ENCODE measurements at places on chromosomes 16 and 17. TPM values are rescaled to one million over a fixed set of nuclear protein-coding genes. Genes with fewer than 3 reads are reported as not detected.

Gene ADAT1
- 42.3 TPM for total RNA-seq

Gene MRPL12
- total RNA-seq = 9.1 TPM

GRCh38 chr17:32487473-32488176, 832 bp downstream of the CDK5R1 start:
- peak overlapping the region; percentile 83 for H3K4me3 ChIP-seq
- H3K27me3 ChIP-seq = no peaks in the 10 kb centered on the region
- H3K4me1 ChIP-seq = peaks cover 10% of the 10 kb centered on the region
- no peak overlapping the region for H3K27ac ChIP-seq
- no peaks in the 10 kb centered on the region for H3K36me3 ChIP-seq

Gene TBC1D26
- total RNA-seq = not detected

Gene HOXB4
- 0.65 TPM for total RNA-seq

GRCh38 chr17:43987131-43988021, 17.0 kb upstream of the NAGS start:
- no peak overlapping the region for H3K27ac ChIP-seq
- no peaks in the 10 kb centered on the region for H3K27me3 ChIP-seq
- no peak for DNase-seq
- peaks cover 8% of the 10 kb centered on the region for H3K4me1 ChIP-seq

DNA sequence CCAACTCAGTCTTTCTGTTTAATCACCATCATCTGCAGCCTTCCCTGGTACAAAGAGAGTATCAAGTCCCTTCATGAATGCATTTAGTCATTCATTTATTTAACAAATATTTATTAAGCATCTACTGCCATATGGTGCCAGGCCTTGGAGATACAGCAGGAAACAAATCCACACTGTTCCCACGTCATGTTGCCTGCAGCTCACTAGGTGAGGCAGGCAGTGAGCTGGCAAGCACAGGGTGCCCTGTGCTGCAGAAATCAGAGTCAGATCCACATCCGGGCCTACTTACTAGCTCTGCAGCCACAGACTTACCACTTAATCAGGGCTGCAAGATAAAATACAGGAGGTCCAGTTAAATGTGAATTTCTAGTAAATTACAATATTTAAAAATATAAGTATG, 38.5 kb upstream of the CES5A start:
- peaks cover 3% of the 10 kb centered on the region for H3K4me1 ChIP-seq
- no peaks in the 10 kb centered on the region for H3K27me3 ChIP-seq
- no peaks in the 10 kb centered on the region for H3K36me3 ChIP-seq
- H3K27ac ChIP-seq = no peak overlapping the region

GRCh38 chr16:20763461-20764232, at the start of gene ACSM3:
TSS of gene ACSM3 (plus strand) at chr16:20764014. CDS start at chr16:20770035, 6,021 bp downstream.
- no peaks in the 10 kb centered on the region for H3K36me3 ChIP-seq
- peak; percentile 43 for DNase-seq
- no peaks in the 10 kb centered on the region for H3K27me3 ChIP-seq
- H3K4me3 ChIP-seq = peak within 1 kb of the TSS; percentile 55
- H3K4me1 ChIP-seq = peaks cover 25% of the 10 kb centered on the region

Gene KRTAP2-3
- not detected for total RNA-seq

Gene EIF4A3
- total RNA-seq = 35.1 TPM

DNA sequence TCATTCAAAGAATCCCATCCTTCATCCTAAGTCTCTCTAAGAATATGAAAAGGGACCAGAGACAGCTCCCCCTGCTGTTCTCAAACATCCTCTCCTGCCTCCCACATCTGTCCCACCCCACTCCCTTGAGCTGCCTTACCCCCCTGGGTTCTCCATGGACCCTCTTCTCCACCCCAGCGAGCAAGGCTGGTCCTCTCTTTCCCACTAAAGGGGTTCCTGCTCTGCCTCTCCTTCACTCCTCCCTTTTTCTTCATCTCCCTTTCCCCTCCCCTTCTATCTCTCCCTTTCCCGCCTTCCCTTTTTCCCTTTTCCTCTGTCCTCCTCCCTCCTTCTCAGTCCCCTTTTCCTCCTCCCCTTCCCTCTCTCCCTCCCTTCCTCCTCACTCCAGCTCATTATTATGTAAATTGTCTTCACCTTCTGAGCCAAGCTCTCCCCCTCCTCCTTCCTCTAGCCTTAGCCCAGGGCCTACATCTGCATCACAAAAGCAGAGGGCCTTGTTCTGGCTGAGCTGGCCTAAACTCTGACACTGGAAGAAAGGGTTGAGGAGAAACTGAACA, 90.0 kb downstream of the GNAO1 start:
- no peaks in the 10 kb centered on the region for H3K27me3 ChIP-seq
- H3K36me3 ChIP-seq = peaks cover 6% of the 10 kb centered on the region
- no peak for DNase-seq
- H3K27ac ChIP-seq = no peak overlapping the region

- no peaks in the 10 kb centered on the region for H3K27me3 ChIP-seq
- H3K36me3 ChIP-seq = no peaks in the 10 kb centered on the region
- no peak for DNase-seq
- H3K4me3 ChIP-seq = no peak overlapping the region
These were observed 120.3 kb downstream of the AATF start for GRCh38 chr17:37069087-37069486.

Gene C1QTNF1
- total RNA-seq = 0.56 TPM

GRCh38 chr16:2815299-2815771, 1.7 kb upstream of the PRSS21 start:
- H3K4me1 ChIP-seq = no peaks in the 10 kb centered on the region
- H3K27ac ChIP-seq = no peak overlapping the region
- H3K27me3 ChIP-seq = no peaks in the 10 kb centered on the region

DNA sequence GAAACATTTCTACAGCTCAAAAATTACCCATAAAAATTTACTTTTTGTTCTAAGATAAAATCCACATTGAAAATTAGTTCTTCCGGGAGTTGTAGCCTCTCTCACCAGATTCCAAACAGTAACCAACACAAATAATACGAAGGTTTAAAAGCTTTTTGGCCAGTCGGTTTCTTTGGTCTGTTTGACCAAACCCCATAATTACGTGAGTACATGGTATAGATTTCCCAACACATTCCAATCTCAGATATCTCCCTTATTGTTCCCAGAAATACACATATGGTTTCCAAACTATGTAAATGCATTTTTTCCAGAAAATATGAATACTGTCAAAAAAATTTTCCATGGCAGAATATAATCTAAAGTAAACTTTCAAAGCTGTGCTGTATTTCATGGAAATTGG, 722.0 kb downstream of the KCNJ2 start:
- no peak overlapping the region for H3K27ac ChIP-seq
- H3K4me1 ChIP-seq = no peaks in the 10 kb centered on the region
- H3K27me3 ChIP-seq = no peaks in the 10 kb centered on the region
- H3K4me3 ChIP-seq = no peak overlapping the region
- no peaks in the 10 kb centered on the region for H3K36me3 ChIP-seq
- no peak for DNase-seq

Gene CACNG5
- total RNA-seq = not detected

DNA sequence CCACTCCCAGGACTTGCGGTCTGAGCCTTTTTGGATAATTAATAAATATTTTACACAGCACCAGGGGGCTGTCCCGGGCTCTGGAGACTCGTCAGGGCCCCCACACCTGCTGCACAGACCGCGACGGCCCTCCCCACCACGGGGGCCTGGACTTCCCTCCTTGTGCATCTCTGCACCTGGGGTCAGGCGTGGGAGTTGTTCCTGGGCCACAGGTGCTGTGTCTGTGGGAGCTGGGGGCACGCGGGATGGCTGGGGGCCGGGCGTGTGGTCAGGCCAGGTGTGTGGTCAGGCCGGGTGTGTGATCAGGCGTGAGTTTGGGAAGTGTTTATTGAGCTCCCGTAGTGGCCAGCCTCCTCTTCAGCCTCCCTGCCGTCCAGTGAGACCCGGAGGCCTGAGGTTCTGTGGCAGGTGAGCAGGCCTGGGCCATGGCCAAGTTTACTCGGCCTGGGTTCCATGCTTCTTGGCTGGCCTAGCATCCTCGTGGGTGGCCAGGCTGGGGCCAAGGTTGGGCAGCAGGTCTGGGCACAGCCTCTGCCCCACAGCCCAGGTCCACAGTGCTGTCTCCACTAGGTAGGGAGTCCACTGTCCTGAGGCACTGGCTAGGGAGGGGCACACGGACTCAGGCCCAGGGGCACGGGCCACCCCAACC, 1.9 kb upstream of the STUB1 start:
- H3K27me3 ChIP-seq = no peaks in the 10 kb centered on the region
- H3K27ac ChIP-seq = no peak overlapping the region
- H3K4me1 ChIP-seq = peaks cover 24% of the 10 kb centered on the region

DNA sequence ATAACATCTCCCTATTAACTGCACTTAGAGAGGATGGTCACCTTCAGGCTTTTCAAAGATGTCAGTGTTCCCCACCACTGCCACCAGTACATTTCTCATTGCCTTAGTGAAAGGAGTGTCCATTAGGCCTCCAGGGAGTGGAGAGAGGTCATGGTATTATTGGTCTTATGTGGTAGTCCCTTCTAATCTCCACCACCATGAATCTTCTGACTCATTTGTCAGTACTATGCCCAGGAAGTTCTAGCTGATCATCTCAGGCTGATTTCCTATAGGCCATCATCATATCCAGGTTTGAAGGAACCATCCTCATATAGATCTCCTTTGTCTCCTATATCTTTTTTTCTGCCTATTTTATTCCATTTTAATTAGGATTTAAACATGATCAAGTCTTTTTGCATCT, 221.5 kb downstream of the CYB561 start:
- no peak overlapping the region for H3K27ac ChIP-seq
- H3K4me3 ChIP-seq = no peak overlapping the region
- H3K27me3 ChIP-seq = no peaks in the 10 kb centered on the region
- no peaks in the 10 kb centered on the region for H3K36me3 ChIP-seq

- no peaks in the 10 kb centered on the region for H3K36me3 ChIP-seq
- no peak overlapping the region for H3K4me3 ChIP-seq
- H3K27ac ChIP-seq = no peak overlapping the region
- peak; percentile 46 for DNase-seq
- H3K27me3 ChIP-seq = no peaks in the 10 kb centered on the region
These were observed 26.1 kb upstream of the MLKL start for GRCh38 chr16:74726716-74727115.

DNA sequence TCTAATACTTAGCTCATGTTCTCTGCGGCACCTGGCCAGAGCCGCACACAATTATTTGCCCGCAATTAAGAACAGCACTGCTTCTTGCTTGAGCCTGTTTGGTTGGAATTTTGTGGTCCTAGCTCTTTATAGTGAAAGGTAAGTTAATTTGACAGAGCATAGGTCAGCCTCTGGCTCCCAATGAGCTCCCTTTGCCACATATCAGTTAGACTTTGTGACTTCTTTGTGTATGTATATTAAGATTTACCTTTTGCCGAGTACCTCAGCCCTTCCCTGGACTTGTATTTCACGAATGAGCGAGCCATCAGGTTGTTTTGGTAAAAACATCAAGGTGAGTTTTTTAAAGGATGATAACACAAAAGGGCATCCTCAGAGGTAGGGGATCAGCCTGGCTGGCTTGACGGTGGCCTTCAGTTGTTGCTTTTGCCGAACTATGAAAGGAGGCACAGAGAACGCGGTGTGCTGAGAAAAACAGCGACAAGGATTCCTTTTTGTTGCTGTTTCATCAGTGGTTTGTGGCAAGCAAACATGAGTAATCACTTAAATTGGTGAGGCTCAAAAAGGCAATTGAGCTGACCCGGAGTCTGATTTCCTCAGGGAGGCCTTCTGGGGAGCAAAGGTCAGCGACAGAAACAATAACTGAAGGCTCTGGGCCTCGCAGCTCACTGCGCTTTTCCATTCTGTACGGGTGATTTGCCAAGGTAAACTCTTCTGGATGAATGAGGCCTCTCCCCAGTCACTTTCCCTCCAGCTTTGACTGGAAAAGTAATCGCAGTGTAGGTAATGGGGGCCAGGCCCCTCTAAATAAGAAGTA, 163.6 kb downstream of the HS3ST3A1 start:
- no peaks in the 10 kb centered on the region for H3K4me1 ChIP-seq
- no peak overlapping the region for H3K4me3 ChIP-seq
- H3K27ac ChIP-seq = no peak overlapping the region
- no peaks in the 10 kb centered on the region for H3K36me3 ChIP-seq
- no peaks in the 10 kb centered on the region for H3K27me3 ChIP-seq

DNA sequence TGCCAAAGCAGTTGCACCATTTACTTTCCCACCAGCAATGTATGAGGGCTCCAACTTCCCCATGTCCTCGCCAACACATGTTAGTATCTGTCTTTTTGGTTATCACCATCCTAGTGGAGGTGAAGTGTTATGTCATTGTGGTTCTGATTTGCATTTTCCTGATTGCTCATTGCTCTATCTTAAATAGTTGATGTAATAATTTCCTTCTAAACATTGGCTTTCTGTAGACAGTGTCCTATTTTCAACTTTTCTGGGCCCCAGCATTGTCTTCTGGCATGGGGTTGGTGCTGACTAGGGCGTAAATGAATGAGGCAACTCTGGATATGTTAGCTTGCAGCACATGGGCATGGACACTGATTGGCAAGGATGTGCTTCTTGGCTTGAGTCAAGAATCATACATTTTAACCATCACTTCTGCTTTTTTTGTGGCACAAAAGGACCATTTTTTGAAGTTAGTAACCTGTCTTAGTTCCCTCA, 25.1 kb downstream of the PLCG2 start:
- H3K36me3 ChIP-seq = no peaks in the 10 kb centered on the region
- H3K27ac ChIP-seq = no peak overlapping the region
- no peak overlapping the region for H3K4me3 ChIP-seq
- no peaks in the 10 kb centered on the region for H3K27me3 ChIP-seq
- no peaks in the 10 kb centered on the region for H3K4me1 ChIP-seq

DNA sequence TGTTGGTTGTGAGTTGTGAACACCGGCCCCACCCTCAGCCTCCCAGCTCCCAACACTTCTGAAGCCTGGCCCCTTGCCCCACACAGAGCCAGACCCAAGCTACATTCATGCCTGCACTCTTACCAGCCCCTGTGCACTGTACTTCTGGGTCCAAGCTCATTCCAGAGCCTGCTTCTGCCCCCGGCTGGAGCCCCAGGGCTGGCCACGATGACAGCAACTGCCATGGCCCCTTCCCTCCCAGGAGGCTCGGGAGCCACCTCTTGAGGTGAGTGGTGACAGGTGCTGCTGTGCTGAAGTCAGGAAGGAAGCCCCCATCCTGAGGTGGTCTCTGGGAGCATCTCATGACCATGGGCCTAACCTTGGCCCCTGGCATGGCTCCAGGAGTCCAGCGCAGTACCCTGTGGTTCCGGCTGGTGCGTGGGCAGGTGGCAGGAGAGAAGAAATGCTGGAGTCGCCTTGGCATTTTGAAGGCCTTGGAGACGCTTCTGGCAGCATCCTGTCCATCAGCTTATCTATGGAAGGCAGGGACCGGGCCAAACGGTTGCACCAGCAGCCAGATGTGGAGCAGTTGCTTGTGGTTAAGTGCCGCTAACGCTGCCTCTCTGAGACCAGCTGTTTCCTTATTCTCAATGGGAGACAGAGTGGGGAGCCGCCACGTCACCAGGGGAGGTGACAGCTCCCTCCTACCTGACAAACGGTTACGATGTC, 3.9 kb upstream of the CDT1 start:
- no peak overlapping the region for H3K4me3 ChIP-seq
- H3K4me1 ChIP-seq = peaks cover 18% of the 10 kb centered on the region
- H3K27ac ChIP-seq = no peak overlapping the region
- no peaks in the 10 kb centered on the region for H3K36me3 ChIP-seq
- DNase-seq = peak; percentile 59

Measured in liver (tissue), 10 donors.